ENCODE measurements at places on chromosomes 11 and 22.

GRCh38 chr22:24162436-24162835, 18.9 kb upstream of the SUSD2 start:
- DNase-seq = no peak

GRCh38 chr11:100705447-100705846, 18.4 kb downstream of the ARHGAP42 start:
- DNase-seq = no peak

- no peak for DNase-seq
These were observed 1.0 kb downstream of the PIM3 start for GRCh38 chr22:49961601-49962011.

DNA sequence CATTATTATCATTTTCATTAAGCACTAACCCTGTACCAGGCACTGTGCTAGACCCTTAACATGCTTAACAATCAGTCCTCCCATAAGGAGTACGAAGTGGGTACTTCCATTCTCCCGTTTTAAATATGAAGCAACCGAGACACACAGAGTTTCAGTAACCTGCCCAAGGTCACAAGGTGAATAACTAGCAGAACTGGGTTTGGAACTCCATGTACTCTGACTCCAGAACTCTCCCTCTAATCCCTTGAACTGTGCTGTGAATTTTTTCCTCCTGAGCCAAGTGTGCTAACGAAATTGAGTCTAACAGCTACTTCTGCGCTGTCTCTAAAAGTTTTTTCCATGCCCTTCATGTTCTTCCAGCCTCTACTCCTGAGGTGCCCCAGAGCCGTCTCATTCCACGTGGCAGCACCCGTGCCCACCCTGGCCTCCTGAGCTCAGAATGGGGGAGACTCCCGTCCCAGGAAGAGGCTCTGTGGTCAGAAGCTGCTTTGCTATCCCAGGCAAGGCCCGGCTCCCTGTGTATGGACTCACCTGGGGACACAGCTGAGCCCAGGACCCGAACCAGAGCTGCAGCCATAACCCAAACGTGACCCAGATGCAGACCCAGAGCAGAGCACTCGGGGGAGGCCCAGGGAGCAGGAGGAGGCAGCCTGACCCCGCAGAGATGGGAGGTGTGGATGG, 8.6 kb upstream of the TRIM29 start:
- DNase-seq = no peak

- DNase-seq = no peak
These were observed 334 bp downstream of the CADM1 start for GRCh38 chr11:115503886-115504275.

- no peak for DNase-seq
These were observed 746.2 kb downstream of the NELL1 start for GRCh38 chr11:21415606-21416005.

DNA sequence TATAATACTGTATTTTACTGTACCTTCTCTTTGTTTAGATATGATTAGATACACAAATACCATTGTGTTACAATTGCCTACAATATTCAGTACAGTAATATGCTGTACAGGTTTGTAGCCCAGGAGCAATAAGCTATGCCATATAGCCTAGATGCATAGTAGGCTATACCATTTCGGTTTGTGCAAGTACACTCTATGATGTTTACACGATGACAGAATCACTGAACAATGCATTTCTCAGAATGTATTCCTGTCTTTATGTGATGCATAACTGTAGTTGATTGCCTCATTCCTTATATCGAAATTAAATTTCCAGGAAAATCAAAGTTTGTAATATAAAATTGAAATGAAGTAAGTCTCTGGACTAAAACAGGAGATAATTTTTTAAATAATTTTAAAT, 49.3 kb upstream of the OR5P2 start:
- DNase-seq = no peak

- no peak for DNase-seq
These were observed 741 bp upstream of the MTA2 start for GRCh38 chr11:62602141-62603071.
